ENCODE measurements at places on chromosomes 7 and 10. TPM values are rescaled to one million over a fixed set of nuclear protein-coding genes. Genes with fewer than 3 reads are reported as not detected.

- H3K27me3 ChIP-seq: no peaks in the 10 kb centered on the region
- no peaks in the 10 kb centered on the region for H3K36me3 ChIP-seq
- no peaks in the 10 kb centered on the region for H3K4me1 ChIP-seq
- no peak overlapping the region for H3K27ac ChIP-seq
- no peak for DNase-seq
Observed at GRCh38 chr10:34104829-34105572, 710.1 kb downstream of the PARD3 start.

DNA sequence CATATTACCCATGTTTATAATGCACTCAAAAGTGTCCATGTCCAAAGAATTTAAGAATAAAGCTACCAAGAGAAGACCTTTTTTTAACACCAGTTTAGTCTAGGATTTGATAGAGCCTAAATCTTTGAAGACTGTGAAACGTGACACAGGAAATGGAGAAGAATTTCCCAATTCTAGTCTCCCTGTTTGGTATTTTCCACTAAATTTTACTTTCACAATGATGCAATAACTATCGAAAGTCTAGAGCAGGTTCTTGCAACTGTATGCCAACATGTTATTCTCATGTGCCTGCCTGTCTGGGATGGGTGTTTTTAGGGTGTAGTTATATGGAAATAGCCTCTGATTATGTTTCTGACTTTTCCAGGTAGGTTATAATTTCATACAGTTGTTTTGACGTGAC, 6.9 kb upstream of the MXI1 start:
- H3K4me1 ChIP-seq: no peaks in the 10 kb centered on the region
- H3K27me3 ChIP-seq: peaks cover 12% of the 10 kb centered on the region
- H3K27ac ChIP-seq: no peak overlapping the region
- H3K4me3 ChIP-seq: no peak overlapping the region

- H3K27ac ChIP-seq: no peak overlapping the region
- H3K36me3 ChIP-seq: peaks cover 38% of the 10 kb centered on the region
- no peak for DNase-seq
- no peak overlapping the region for H3K4me3 ChIP-seq
- H3K27me3 ChIP-seq: no peaks in the 10 kb centered on the region
Observed at GRCh38 chr10:124995605-124996004, 53.7 kb downstream of the ZRANB1 start.

GRCh38 chr7:37052705-37053104, 328.4 kb upstream of the AOAH start:
- H3K4me3 ChIP-seq: no peak overlapping the region
- H3K36me3 ChIP-seq: no peaks in the 10 kb centered on the region
- H3K27ac ChIP-seq: no peak overlapping the region
- H3K4me1 ChIP-seq: no peaks in the 10 kb centered on the region
- H3K27me3 ChIP-seq: no peaks in the 10 kb centered on the region

GRCh38 chr7:148958061-148958460, 70.2 kb downstream of the PDIA4 start:
- H3K27ac ChIP-seq: no peak overlapping the region
- no peak for DNase-seq
- peaks cover 4% of the 10 kb centered on the region for H3K4me1 ChIP-seq
- peaks cover 8% of the 10 kb centered on the region for H3K27me3 ChIP-seq

DNA sequence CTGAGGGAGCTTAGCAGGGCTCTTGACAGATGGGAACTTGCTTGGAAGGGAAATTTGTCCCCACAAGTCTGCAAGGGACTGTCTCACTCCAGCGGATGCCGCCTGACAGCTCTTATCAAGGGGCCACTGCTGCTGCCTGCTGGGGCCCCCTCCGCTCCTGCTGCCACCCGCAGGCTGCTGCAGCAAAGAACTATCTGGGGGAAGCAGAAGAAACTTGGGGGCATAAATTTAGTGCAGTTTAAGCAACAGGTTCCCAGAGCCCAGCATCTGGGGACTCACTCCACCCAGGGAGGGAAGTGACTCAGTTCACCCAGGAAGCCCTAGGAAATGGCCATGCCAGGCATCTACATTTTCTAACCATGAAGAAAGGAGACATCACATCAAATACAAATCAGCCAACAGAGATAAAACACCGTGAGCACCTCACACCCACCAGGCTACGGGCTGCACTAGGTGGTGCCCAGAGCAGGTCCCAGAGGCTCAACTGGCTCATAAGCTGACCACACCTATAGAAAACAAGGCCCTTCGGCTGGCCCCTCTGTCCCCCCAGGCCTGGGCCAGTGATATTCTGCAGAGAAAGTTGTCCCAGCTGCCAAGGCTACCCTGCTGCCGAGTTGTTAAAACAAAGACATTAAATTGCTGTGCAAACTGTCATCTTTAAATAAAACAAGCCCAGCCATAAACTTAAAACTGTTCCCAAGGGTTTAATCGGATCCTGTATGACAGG, 3.7 kb downstream of the RGS10 start:
- H3K36me3 ChIP-seq: no peaks in the 10 kb centered on the region
- no peak for DNase-seq
- H3K27me3 ChIP-seq: 0 out of 2 replicates have a peak, but pooled peaks cover 8% of the 10 kb centered on the region
- H3K4me3 ChIP-seq: no peak overlapping the region
- no peaks in the 10 kb centered on the region for H3K4me1 ChIP-seq

DNA sequence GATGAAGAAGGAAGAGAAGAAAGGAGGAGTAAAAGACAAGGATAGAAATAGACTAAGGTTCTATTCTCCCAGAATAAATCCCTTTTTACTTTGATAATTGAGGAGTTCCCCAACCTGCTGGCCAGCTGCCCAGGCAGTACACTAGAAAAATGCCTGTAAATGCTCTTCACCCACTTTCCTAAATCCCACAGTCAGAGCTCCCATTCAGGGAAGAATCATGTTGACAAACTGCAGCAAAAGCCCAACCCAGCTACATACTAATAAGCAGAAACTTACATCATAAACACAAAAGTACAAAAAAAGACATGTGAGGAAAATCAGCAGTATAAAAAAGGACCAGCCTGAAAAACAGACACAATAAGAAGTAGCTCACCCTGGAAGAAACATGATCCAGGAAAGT, 15.8 kb upstream of the KDM7A start:
- H3K27ac ChIP-seq: no peak overlapping the region
- no peak for DNase-seq
- no peaks in the 10 kb centered on the region for H3K4me1 ChIP-seq
- no peaks in the 10 kb centered on the region for H3K27me3 ChIP-seq
- H3K4me3 ChIP-seq: no peak overlapping the region

- no peaks in the 10 kb centered on the region for H3K36me3 ChIP-seq
- DNase-seq: no peak
- no peaks in the 10 kb centered on the region for H3K4me1 ChIP-seq
- H3K4me3 ChIP-seq: no peak overlapping the region
Observed at GRCh38 chr10:30709229-30709628, 79.7 kb upstream of the LYZL2 start.

DNA sequence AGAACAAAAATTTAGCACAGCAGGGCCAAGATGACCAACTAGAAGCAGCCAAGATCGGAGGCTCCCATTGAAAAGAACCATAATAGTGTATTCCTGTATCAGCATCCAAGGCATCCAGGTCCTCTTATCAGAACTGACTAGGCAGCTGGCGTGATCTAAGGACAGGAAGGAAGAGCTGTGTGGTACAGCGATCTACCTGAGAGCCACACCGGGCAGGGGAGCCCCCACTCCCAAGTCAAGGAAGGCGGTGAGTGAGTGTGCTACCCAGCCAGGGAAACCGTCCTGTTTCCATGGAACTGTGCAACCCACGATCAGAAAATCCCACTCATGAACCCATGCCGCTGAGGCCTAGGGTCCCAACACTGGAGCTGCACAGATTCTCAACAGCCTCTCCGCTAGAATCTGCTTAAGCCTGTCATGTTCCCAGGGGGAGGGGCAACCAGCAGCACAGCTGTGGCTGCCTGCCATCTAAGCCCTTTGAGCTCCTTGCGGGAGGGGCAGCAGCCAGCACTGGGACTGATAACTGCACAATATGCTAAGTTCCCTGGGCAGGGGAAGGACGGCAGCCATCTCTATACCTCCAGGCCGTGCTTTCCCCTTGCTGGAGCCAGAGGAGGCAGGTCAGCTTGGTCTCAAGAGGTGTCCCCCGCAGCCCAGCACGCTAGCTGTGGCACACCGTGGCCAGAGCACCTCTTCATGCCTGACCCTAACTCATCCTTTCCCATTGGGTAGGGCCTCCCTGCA, 213.0 kb upstream of the SMIM30 start:
- H3K27me3 ChIP-seq: no peaks in the 10 kb centered on the region
- H3K27ac ChIP-seq: no peak overlapping the region
- H3K36me3 ChIP-seq: no peaks in the 10 kb centered on the region
- H3K4me3 ChIP-seq: no peak overlapping the region
- peak; percentile 69 for DNase-seq

DNA sequence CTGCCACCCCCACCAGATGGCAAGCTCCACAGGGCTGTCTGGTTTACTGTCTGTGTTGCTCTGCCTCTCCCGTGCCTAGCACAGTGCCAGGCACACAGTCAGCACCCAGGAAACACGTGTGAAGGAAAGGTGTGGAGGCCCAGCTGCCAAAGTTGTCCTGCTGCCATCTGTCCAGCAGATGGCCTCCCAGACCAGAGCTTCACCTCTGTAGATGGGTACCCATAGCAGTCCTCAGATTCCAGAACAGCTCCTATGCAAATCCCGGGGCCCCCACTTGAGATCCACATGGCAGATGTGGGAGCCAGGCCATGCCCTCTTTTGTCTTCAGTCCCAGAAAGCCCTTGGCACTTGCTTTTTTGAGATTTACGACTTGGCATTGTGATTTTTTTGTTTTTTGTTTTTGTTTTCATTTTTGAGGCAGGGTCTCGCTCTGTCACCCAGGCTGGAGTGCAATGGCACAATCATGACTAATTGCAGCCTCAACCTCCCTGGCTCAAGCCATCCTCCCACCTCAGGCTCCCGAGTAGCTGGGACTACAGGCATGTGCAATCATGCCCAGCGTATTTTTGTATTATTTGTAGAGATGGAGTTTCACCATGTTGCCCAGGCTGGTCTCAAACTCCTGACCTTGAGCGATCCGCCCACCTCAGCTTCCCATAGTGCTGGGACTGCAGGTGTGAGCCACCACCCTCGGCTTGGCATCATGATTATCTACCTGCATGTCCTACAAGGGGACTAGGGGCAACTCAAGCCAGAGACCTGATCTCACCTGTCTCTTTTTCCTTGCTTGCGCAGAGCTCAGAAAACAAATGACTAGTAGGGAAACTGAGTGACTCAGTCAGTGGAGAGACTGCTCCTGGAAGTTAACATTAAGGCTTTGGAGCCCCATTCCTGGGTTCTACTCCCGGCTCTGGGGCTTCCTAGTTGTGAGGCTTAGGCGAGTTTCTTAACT, 16.9 kb upstream of the PALD1 start:
- H3K4me3 ChIP-seq: no peak overlapping the region
- peaks cover 15% of the 10 kb centered on the region for H3K4me1 ChIP-seq
- H3K27ac ChIP-seq: no peak overlapping the region
- no peaks in the 10 kb centered on the region for H3K36me3 ChIP-seq

DNA sequence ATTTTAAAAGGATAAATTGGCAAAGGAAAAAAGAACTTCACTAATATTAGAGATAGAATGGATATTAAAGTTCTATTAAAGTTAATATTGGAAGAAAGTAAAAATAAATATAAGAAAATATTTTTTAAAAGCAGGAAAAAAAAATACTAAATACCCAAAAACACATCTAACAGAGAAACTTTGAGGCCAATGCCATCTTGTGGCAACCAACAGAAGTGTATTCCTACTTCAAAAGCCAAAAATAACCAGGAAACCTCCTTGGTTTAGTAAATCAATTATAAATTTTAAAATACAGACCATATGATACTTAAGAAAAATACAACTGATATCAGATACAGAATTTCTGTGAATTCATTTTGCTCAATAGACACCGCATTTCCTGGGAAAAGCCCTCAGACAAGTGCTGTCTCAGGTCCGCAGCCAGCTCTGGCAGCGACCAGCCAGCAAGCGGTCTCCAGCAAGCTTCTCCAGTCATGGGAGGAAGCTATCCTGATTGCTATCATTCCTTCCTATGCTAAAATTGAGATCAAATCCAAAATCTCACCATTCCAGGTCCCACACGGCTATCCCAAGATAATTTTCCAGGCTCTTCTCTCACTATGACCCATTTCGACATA, 65.3 kb downstream of the LMBR1 start:
- no peaks in the 10 kb centered on the region for H3K4me1 ChIP-seq
- peak; percentile 24 for DNase-seq
- 0 out of 2 replicates have a peak, but pooled peaks cover 1% of the 10 kb centered on the region for H3K36me3 ChIP-seq

Gene SDHAF3
- 46.2 TPM for total RNA-seq

All from SJCRH30 (cell line).